ENCODE measurements at places on chromosomes 11 and 22.

DNA sequence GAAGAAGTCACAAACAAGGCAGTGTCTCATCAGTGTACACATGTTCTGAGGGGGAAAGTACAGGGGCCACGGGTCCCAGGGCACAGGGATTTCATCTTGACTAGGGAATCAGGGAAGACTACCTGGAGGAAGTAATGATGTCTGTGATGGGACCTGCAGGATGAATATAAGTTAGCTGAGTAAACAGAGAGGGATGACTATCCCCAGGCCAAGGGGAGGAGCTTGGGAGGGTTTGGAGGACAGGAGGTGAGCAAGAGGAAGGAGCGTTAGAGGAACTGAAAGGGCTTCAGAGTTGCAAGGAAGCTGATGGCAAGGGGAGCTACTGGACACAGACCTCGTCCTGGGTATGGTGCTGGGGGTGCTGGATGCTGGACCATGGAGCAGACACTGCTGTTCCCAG is 56.4 kb downstream of the TRAF6 start:
- DNase-seq, result no peak

DNA sequence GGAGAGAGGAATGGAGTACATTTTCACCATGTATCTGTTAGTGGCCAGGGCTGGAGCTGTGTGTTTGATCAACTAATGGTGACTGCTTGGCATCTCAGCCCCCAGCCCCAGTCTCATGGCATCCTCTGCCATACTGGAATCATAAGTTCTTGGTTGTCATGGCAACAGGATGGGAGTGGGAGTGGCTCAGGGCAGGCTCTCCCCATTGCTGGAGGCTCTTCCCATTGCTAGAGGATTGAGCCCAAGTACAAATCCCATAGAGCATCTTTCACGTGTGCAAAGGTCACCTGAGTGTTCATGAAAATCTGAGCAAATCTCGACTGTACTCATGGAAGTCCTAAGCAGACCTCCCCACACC is 14.9 kb downstream of the DNAJB13 start:
- no peak for DNase-seq

DNA sequence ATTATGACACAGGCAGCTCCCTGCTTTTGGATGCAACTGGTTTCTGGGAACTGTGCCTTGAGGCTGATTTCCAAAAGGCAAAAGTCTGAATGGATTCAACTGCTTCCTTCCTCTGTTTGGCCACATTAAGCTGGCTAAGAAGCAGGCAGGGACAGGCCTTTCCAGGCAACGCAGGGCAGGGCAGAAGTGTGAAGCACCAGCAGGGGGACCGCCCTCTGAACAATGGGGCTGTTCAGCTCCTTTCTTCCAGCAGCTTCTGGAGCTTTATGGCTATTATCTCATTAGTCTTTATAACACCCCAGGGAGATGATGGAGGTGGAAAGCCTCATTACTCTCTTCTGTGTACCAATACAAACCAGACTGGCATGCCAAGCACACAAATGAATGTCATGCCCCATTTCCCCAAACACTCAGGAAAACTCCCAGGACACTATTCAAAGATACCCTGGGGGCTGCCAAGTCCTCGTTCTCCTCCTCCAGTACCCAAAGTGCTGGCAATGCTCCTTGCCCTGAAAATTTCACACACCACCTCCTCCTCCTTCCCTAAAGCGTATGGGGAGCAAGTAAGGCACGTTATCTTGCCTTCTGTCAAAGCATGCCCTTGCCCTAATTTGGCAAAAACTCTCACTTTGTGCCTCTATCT is 21.3 kb downstream of the MORC2 start:
- DNase-seq, result no peak

- DNase-seq, result no peak
These were observed 305.8 kb downstream of the TTC28 start for GRCh38 chr22:28373831-28374230.

- no peak for DNase-seq
These were observed 113.0 kb downstream of the ME3 start for GRCh38 chr11:86559311-86559945.

DNA sequence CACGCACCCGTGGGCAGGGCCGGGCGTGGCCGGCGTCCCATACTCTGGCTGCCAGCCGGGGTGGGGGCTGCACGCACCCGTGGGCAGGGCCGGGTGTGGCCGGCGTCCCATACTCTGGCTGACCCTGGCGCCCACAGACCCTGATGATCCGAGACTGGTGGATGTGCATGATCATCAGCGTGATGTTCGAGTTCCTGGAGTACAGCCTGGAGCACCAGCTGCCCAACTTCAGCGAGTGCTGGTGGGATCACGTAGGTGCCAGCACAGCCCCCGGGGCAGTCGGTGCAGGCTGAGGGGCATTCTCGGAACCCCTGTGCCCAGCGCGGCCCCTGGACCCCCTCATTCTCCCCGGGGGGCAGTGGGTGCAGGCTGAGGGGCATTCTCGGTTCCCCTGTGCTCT is 19.0 kb downstream of the RNH1 start:
- no peak for DNase-seq
